Smooth muscle cell of the coronary artery (primary cell): ENCODE measurements at places on chromosomes 1 and 21. TPM values are rescaled to one million over a fixed set of nuclear protein-coding genes. Genes with fewer than 3 reads are reported as not detected.

The MCOLN2 gene
- total RNA-seq, result under 0.01 and 0.59 TPM in 2 replicates

The AMY2B gene
- 2.0 and 16.3 TPM in 2 replicates for total RNA-seq

The MTHFR gene
- total RNA-seq, result 17.5 and 61.3 TPM in 2 replicates

The NGF gene
- 1.5 and 11.9 TPM in 2 replicates for total RNA-seq

The S100A7 gene
- not detected in 2 replicates for total RNA-seq

The CNKSR1 gene
- total RNA-seq, result 0.08 TPM in 1 of 2 replicates, not detected in the other

The LCE1A gene
- total RNA-seq, result not detected in 2 replicates

The ZNF593 gene
- total RNA-seq, result 11.2 and 41.5 TPM in 2 replicates

The LIPI gene
- not detected in 2 replicates for total RNA-seq

The SLC25A24 gene
- 17.9 and 38.6 TPM in 2 replicates for total RNA-seq

The FAM110D gene
- under 0.01 and 0.08 TPM in 2 replicates for total RNA-seq

The FABP3 gene
- total RNA-seq, result 19.1 and 79.4 TPM in 2 replicates

The SIK1 gene
- total RNA-seq, result 0.12 and 1.3 TPM in 2 replicates

The ZNF648 gene
- total RNA-seq, result not detected in 2 replicates

The INAVA gene
- 0.08 TPM in 1 of 2 replicates, not detected in the other for total RNA-seq

The LAMC1 gene
- 608 and 1,153 TPM in 2 replicates for total RNA-seq

The DPT gene
- total RNA-seq, result under 0.01 and 5.5 TPM in 2 replicates

The OR2AK2 gene
- not detected in 2 replicates for total RNA-seq

The DYRK3 gene
- total RNA-seq, result 14.0 and 19.7 TPM in 2 replicates

The SEMA4A gene
- total RNA-seq, result 1.2 and 1.3 TPM in 2 replicates

The NFIA gene
- total RNA-seq, result 4.6 and 7.0 TPM in 2 replicates

The DRAXIN gene
- total RNA-seq, result 2.3 TPM in 1 of 2 replicates, not detected in the other

The FALEC gene
- 0.23 and 0.70 TPM in 2 replicates for total RNA-seq

The GJA4 gene
- 0.12 and 40.6 TPM in 2 replicates for total RNA-seq

The ECE1 gene
- total RNA-seq, result 43.1 and 259 TPM in 2 replicates

The CFAP45 gene
- 0.23 and 1.1 TPM in 2 replicates for total RNA-seq

The PADI3 gene
- not detected in 2 replicates for total RNA-seq

The C1orf232 gene
- not detected in 2 replicates for total RNA-seq
